Activated T-cell treated with anti-CD3 and anti-CD28 coated beads, Interleukin-2, amount 50 U/mL, for 4 hours (primary cell): ENCODE measurements at places on chromosomes 6 and 20.

GRCh38 chr6:44104481-44105021 lies 22.7 kb downstream of the MRPL14 start:
- DNase-seq, result no peak

- no peak for DNase-seq
Measured at GRCh38 chr6:74925683-74926082, 280.2 kb downstream of the COL12A1 start.

DNA sequence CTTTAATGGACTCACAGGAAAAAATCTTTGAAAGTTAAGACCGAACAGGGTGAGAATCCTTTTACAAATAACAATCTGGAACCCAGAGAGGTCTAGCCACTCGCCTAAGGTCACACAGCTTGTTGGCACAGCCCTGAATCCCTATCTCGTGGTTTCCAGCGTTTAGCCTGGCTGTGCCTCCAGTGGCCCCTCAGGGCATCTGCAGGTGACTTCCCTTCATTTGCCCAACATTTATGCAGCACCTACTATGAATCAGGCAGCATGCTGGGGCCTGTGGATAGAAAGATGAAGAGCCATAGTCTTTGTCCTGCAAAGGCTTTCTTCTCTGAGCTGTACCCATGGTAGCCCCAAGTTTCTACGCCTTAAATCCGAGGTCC lies 2.6 kb upstream of the NR2E1 start:
- no peak for DNase-seq

GRCh38 chr20:54585217-54585616 lies 109.8 kb downstream of the DOK5 start:
- DNase-seq, result no peak

- no peak for DNase-seq
Measured at GRCh38 chr6:170045563-170045960, 245.3 kb downstream of the DLL1 start.

DNA sequence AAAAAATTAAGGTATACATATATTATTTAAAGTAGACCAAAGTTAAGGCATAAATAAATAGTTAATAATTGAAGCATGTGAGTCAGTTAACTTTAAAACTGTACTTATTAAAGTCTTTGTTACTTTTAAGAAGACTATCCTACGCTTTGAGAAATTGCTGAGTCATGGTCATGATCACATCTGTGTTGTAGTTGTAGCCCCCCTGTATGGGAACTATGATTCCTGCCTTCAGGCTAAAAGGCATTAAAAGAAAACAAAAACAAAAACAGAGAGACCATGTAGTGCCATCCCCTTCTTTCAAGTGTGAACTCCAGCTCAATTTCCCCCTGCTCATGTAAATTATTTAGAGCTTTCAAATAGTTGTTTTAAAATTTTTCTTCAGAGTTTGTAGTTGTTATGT lies 123.4 kb downstream of the FLRT3 start:
- no peak for DNase-seq

- DNase-seq, result no peak
Measured at GRCh38 chr6:166573511-166574216, 12.8 kb downstream of the RAMACL start.

- DNase-seq, result peak; percentile 64
Measured at GRCh38 chr20:32534661-32535240, 50.4 kb downstream of the NOL4L start.

- no peak for DNase-seq
Measured at GRCh38 chr6:121443971-121444541, 8.6 kb downstream of the GJA1 start.

DNA sequence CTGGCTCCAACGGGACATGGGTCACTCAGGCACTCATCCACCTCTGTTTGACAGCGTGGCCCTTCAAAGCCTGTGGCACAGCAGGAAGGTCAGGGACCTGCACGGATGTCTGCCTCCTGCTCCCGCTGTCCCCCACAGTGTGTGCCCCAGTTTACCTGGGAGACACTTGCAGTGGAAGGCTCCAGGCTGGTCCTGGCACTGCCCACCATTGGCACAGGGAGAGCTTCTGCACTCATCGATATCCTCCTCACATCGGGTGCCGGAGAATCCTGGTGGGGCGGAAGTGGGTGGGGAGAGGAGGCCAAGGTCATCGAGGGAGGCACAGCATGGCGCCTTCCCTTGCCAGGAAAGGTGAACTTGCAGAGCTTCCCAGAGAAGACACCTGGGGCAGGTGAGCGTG lies 6.9 kb downstream of the NOTCH4 start:
- DNase-seq, result no peak

GRCh38 chr6:167350731-167351655 lies 26.1 kb downstream of the TTLL2 start:
- peak; percentile 76 for DNase-seq

DNA sequence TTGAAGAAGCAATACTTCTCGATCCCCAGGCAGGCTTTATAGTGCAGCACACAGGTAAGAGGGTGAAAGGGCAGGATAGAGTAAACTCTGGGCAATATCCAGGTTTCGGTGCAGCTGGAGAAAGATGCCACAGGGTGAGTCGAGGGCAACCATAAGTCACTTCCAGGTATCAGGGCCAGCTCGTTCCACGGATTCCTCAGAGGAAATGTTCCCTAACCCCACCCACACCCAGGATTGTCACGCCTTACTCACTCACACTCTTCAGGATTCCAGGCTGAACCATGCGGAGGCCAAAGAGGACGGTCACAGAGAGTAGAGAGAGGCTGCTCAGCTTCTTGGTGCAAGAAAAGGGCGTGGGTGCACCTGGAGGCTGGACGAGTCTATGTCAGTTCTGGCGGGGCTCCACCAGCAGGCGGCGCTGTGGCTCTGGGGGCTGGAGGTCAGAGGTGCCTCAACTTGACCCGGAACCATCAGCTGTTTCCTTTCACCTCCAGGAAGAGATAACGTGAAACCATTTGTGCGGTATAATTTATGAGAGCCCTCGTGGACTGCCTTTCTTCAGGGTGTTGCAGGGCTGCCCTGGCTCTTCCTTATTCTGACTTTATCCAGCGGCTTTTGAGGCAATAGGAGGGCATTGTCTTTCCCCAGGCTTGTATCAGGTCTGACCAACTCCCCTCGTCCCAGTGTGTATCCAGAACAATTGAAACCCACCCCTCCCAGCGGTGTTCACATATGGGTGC lies 14.5 kb upstream of the WFDC12 start:
- peak; percentile 30 for DNase-seq

DNA sequence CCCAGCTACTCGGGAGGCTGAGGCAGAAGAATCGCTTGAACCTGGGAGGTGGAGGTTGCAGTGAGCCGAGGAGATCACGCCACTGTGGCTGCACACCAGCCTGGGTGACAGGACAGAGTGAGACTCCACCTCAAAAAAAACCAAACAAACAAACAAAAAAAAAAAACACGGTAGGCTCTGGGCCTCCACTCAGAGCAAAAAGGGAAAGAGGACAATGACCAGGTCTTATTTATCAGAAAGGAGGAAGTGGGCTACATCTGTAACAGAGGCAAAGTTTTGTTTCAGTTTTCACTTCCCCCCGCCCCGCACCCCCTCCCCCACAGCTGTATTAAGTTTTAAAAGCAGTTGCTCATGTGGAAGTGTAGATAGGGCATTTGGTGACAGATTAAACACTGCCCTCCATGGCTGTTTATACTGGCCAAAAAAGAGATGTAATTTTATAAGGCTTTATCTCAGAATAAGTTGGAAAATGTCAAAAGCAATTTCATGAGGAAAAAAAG lies 114.6 kb downstream of the RCAN2 start:
- DNase-seq, result no peak

GRCh38 chr6:44918671-44919296 lies 409.3 kb upstream of the RUNX2 start:
- DNase-seq, result no peak

GRCh38 chr6:74249658-74250057 lies 553.7 kb downstream of the CD109 start:
- DNase-seq, result no peak

DNA sequence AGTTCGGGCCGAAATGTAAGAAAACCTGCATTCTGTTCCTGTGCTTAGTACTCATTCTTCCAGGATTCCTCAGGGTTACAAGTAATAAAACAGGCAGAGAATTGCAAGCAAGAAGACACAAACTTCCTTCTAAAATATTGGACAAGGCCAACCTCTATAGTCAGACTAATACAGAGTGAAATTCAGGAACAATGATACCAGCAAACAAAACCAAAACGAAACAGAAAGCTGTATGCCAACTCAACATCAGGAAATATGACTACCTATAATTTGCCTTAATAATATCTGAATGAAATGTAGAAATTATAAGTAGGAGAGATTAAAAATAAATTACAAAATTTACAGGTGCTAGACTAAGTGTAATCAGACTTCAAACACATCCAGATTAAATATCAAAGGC lies 238.8 kb downstream of the HIVEP2 start:
- no peak for DNase-seq

DNA sequence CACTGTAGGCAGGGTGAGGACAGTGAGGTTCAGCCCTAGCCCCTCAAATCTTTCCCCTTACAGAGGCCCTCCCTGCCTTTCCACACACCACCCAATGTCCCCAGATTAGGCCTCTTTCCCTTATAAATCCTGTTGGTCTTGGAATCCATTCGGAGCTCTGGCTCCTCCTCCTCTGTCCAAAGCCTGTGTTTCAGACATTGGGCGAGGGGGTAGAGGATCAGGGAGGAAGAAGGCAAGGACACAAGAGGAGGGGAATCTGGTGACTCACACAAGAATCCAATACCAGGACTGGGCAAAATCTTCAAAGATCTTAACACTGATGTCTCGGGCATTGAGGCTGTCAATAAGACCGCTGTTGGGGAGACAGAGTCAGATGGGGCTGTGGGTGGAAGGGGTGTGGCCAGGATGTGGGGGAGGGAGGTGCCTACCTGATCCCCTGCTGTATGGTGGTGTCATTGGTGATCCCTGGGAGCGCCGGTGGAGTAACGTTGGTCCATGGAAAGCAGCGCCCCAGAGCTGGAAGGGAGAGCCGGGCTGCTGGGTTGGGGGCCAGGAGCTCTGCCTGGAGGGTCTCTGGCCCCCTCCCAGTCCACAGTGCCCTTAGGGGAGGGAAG lies 7.6 kb downstream of the SLC44A4 start:
- no peak for DNase-seq

DNA sequence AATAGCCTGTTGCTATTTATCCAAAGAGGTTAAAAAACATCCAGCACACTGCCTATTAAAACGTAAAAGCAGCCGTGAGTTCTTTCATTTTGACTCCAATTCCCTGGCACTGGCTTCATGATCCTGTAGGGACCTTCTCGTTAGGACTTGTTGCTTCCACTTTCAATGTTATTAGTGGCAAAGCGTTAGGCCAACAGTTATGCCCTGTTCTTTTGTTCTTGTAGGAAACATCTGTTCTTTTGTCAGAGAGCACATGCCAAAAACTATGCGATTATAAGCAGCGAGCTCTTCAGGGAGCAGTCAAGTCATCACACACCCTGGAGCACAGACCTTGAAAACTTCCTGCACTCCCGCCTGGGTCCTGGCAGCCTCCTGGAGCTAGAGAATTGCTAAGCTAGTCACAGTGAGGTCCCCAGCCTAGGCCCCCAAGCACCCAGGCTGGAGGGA lies 609.5 kb upstream of the ARID1B start:
- no peak for DNase-seq

- no peak for DNase-seq
Measured at GRCh38 chr6:88266126-88266525, 100.0 kb upstream of the CNR1 start.

- no peak for DNase-seq
Measured at GRCh38 chr6:49666930-49667757, 30.5 kb upstream of the RHAG start.

GRCh38 chr20:53215166-53215565 lies 243.0 kb downstream of the TSHZ2 start:
- DNase-seq, result no peak

DNA sequence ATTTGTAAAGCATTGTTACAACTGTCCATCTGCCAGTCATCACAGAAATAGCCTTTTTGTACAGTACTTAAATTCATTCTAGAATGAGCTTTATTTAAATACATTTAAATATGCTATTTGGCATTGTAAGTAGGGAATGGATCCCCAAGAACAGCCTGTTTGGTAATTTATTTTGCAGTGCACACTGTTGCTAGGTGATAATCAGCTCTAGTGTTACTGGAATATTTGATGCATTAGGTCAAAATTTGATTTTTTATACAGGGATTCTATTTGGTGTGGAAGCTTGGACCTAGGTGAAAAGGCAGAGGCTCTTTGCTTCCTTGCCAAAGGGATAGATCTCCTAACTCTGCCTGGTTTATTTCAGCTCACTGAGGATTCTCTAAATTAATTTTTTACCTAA lies 593.7 kb downstream of the EPM2A start:
- DNase-seq, result no peak

DNA sequence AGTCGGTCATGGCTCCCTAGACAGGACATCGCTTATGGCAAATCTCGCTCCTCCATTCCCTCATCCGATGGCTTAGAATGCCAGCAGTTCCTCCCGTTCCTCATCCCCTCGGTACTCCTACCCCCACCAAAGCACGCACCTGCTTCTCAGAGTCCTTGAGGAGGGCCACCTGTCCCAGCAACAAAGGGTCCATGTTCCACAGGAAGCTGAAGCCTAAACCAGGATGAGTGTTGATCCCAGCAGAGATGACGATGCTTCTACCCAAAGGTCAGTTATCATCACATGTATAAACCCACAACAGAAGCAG lies 111.2 kb downstream of the THBS2 start:
- no peak for DNase-seq

DNA sequence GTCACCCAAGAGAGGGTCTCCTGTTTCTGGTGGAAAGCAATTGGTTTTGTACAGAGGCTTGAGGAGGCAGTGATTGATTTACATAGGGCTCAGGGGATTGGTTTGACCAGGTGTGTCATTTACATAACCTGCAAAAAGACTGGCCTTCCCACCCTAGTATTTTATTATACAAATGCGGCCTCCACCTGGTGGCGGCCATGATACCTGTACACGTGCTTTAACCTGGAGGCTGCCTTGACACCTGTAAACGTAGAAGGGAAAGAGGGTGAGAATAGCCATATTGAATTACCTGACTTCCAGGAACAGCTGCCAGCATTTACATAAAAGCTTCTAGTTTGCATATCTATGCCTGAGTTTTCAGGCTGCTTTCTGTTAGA lies 48.7 kb downstream of the HLA-DPB1 start:
- no peak for DNase-seq

DNA sequence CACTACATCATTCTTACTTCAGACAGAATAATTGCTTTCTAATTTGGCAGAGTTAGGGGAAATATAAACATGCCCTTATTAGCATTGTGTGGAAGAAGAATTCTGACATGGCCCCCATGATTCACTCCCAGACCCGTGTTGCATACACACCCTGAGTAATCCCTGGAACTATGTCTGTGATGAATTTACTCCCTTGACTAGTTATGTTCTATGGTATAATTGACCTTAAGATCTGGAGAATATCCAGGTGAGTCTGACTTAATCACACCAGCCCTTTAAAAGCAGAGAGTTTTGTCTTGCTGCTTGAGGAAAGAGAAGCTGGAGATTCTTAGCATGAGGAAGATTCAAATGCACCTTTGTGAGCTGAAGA lies 262.9 kb downstream of the SOX4 start:
- DNase-seq, result no peak

DNA sequence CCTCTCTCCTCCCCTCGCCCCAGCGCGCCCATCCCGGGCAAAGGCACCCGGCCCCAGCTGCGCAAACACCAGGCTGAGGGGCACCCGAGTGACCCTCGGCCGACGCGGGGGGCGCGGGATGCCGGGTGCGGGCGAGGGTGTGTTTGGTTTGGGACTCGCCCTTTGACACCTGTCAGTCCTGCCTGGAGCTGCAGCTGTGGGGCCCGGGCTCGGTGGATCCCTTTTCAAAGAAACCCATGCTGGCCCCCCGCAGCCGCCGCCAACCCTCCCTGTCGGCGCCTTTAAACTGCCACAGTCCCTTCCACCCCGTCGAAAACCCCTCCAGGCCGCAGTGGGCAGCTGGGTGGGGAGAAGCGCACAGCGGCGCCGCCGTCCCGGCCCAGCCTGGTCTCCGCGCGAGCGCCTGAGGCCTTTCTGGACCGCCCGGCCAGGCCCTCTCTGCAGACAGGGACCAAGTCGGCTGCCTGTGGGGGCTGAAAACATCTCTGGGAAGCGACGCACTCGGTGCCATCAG lies 5.5 kb downstream of the FOXQ1 start:
- no peak for DNase-seq
